CD4-positive, alpha-beta T cell (primary cell): ENCODE measurements at places on chromosomes 4 and X.
A peak's percentile ranks its signal among the peaks of the same experiment; 100 is the strongest.

GRCh38 chr4:151743128-151743854 is 17.5 kb downstream of the GATB start:
- no peak overlapping the region for H3K4me3 ChIP-seq
- no peaks in the 10 kb centered on the region for H3K4me1 ChIP-seq
- H3K27ac ChIP-seq: no peak overlapping the region
- H3K36me3 ChIP-seq: peaks cover 7% of the 10 kb centered on the region
- no peaks in the 10 kb centered on the region for H3K27me3 ChIP-seq

DNA sequence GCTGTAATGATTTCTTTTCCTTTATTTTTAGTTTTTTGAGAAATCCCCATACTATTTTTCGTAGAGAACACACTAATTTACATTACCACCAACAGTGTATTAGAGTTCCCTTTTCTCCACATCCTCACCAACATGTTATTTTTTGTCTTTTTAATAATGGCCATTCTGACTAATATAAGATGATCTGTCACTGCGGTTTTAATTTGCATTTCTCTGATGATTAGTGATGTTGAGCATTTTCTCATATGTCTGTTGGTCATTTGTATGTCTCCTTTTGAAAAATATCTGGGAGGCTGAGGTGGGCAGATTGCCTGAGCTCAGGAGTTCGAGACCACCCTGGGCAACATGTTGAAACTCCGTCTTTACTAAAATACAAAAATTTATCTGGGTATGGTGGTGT is 30.2 kb downstream of the SPINK2 start:
- no peak overlapping the region for H3K27ac ChIP-seq
- no peak overlapping the region for H3K4me3 ChIP-seq
- no peak for DNase-seq
- no peaks in the 10 kb centered on the region for H3K36me3 ChIP-seq
- no peaks in the 10 kb centered on the region for H3K27me3 ChIP-seq
- no peaks in the 10 kb centered on the region for H3K4me1 ChIP-seq

- no peaks in the 10 kb centered on the region for H3K27me3 ChIP-seq
- H3K36me3 ChIP-seq: no peaks in the 10 kb centered on the region
- H3K4me3 ChIP-seq: no peak overlapping the region
- DNase-seq: no peak
Measured at GRCh38 chr4:10346023-10346422, 111.2 kb downstream of the ZNF518B start.

- DNase-seq: no peak
- H3K4me1 ChIP-seq: peaks cover 10% of the 10 kb centered on the region
- no peak overlapping the region for H3K4me3 ChIP-seq
- H3K27me3 ChIP-seq: no peaks in the 10 kb centered on the region
- H3K27ac ChIP-seq: no peak overlapping the region
Measured at GRCh38 chr4:40176602-40177001, 20.2 kb upstream of the RHOH start.

DNA sequence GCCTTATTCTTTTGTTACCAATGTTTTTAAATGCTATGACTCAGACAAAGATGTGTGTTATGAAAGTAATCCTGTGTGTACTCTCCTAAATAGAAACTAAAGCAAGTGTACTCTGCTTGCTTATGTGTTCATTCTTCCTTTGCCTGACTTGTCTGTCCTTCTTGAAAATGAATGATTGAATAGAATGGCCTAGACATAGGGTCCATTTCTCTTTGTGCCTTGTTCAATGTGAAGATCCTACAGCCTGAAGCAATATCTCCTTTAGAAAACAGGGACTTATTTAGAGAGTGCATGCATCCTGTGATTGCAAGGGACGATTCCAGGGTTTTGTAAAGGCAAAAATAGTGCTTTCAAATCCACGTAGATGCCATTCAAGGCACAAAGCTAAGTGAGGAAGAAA is 343.6 kb upstream of the TACR3 start:
- DNase-seq: no peak
- no peak overlapping the region for H3K4me3 ChIP-seq
- H3K36me3 ChIP-seq: no peaks in the 10 kb centered on the region
- no peaks in the 10 kb centered on the region for H3K4me1 ChIP-seq

- no peak overlapping the region for H3K27ac ChIP-seq
- no peak for DNase-seq
Measured at GRCh38 chrX:40772290-40772689, 36.9 kb upstream of the MED14 start.

DNA sequence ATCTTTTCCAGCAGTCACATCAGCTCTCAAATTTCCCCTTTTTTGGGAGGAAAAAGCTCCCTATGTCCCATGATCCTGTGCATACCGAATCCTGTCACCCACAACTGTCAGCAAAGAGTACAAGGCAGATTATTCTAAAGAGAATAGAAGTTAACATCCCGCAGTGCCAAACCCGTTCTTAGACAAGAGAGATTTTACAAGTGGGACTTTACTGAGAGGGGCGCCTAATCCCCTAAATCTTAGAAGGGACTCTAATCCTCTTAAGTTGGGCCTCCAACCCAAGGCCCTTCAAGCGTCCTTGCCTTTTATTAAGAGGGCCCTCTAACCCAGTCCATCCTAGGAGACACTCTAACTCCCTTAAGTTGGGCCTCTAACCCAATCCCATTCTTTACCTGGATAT is 193.9 kb downstream of the CPXCR1 start:
- H3K27ac ChIP-seq: no peak overlapping the region
- H3K36me3 ChIP-seq: no peaks in the 10 kb centered on the region
- H3K4me3 ChIP-seq: no peak overlapping the region

DNA sequence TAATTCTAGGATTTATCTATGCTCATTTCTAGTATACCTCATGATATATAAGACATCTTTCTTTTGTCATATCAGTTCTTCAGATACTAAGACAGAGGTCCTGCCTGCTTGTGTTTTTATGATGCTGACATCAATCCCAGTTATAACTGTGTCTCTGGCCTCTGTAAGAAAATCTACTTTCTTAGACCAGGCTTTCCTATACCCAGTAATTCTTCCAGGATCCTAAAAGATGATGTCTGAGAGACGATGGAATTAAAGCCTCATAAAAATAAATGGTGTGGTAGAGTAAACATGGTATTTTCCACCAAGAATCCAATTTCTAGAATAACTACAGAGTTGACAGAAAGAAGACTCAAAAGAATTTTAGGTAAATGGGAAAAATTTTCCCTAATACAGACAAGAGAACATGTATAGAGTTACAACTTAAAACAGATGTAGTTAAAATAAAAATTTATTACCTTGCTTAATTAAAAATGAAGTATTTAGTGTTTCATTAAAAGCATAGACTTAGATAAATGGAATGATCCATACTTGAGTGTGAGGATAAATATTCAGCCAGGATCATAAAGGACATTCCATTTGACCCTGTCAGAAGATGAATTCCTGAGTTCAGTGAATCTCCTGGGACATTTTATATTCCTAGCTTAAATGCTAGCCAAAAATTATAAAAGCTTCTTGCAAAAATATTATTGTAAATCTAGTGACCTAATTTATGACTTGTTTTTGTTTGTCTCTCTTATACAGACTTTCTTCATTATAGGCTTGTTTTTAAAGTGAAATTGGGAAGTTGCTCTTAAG is 137.4 kb downstream of the PDLIM5 start:
- no peak overlapping the region for H3K4me3 ChIP-seq
- no peak overlapping the region for H3K27ac ChIP-seq
- H3K27me3 ChIP-seq: no peaks in the 10 kb centered on the region
- no peak for DNase-seq

- no peak overlapping the region for H3K4me3 ChIP-seq
- peaks cover 7% of the 10 kb centered on the region for H3K36me3 ChIP-seq
Measured at GRCh38 chr4:174278467-174278866, 5.0 kb downstream of the FBXO8 start.

DNA sequence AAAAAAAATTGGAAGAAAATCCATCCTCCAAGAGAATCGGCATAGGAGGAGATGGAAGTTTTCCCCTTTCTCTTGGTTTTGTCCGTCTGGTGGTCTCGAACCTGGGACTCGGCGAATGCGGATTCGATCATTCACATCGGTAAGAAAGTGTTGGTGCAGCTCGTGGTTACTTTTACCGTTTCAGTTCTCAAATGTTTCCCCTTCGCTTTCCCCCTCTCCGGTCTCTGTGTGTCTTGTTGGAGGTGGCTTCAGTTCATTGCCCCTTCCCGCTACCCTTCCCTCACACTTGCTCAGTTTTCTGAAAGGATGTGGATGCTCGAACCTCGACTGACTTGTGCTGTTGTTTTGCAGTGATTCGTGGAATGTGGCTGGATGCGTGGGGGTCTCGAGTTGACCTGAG is 840 bp downstream of the GRID2 start:
- H3K27ac ChIP-seq: no peak overlapping the region
- no peak for DNase-seq
- no peaks in the 10 kb centered on the region for H3K36me3 ChIP-seq
- H3K4me1 ChIP-seq: no peaks in the 10 kb centered on the region
- H3K4me3 ChIP-seq: no peak overlapping the region

DNA sequence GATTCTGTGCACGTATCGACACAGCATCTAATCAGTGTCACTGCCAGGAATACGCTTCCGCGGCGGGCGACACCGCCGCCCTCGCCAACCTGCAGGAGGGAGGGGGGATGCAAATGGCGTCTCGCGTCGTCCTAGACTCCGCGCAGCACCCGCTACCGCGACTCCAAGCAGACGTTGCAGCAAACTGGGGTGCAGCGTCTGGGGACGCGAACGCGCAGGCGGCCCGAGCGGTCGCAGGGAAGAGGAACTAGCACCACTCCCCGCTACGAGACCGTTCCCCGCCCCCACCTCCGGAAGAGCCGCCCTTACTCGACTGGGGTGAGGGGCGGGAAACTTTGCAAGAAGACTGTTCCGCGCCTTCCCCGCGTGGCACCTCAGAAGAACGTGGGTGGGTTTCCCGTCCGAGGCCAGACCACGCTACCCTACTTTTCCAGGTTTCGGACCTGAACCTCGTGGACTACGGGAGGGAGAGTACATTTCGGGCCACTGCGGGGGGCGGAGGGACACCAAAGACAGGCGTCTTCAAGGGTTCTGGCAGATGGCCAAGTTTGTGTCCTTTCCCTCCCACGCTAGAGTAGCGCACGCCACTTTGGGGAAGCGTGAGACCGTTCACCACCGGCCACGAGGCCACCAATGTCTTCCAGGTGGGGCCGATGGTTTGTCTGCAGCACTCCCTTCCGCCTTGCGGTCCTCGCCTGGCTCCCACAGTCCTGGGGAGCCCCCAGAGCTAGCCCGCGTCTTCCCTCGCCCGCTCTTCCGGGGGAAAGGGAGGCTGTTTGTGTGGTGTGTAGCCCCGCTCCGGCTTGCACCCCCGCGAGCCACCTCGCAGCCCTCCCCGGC is 78.0 kb upstream of the BCOR start:
- no peaks in the 10 kb centered on the region for H3K36me3 ChIP-seq
- peak overlapping the region; percentile 73 for H3K4me3 ChIP-seq
- peaks cover 59% of the 10 kb centered on the region for H3K4me1 ChIP-seq
- H3K27ac ChIP-seq: peak overlapping the region; percentile 96

DNA sequence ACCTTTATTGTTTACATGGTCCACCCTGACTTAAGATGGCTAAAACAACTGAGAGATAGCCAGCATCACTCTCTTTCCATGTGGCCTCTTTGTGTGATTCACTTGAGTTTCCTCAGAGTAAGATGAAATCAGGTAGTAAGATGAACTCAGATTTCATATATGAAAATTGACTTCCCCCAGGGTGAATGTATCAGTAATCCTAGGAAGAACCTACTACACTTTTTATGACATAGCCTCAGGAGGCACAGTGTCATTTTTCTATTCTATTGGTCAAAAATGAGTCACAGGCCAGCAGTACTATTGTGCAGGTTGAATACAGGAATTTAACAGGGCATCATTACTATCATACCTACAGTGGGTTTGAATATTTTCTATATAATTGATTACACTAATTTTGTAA is 14.6 kb upstream of the SULT1E1 start:
- no peaks in the 10 kb centered on the region for H3K4me1 ChIP-seq
- H3K27me3 ChIP-seq: no peaks in the 10 kb centered on the region
